NCI-H187 (cell line): ENCODE measurements at places on chromosomes 4 and X.

GRCh38 chr4:114780205-114780604 lies 181.6 kb downstream of the UGT8 start:
- no peak for DNase-seq

GRCh38 chrX:24643116-24643515 lies 4.0 kb downstream of the PCYT1B start:
- no peak for DNase-seq

- no peak for DNase-seq
These were observed 112.9 kb upstream of the NHS start for GRCh38 chrX:17262123-17262522.

- DNase-seq: no peak
These were observed 105.2 kb upstream of the FGF16 start for GRCh38 chrX:77342004-77342403.

DNA sequence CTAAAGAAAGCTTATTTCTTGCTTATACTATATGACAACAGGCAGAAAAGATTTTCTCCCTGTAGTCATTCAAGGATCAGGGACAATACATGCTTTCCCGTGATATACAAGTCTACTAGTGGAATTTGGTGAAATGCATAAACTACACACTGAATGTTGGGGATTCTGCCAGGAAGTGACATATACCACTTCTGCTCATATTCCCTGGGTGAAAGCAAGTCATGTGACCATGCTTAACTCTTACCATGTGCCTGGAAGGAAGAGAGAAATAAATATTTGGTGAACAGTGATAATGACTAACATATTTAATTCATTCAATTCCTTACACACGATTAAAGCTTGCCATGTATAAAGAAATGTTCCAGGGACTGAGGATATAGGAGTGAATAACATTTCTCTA lies 534.6 kb downstream of the PPARGC1A start:
- DNase-seq: no peak

GRCh38 chrX:35842674-35843073 lies 44.5 kb downstream of the MAGEB16 start:
- DNase-seq: no peak

- no peak for DNase-seq
These were observed 51.7 kb downstream of the RAB28 start for GRCh38 chr4:13432453-13432852.
